Activated CD4-positive, alpha-beta T cell treated with anti-CD3 and anti-CD28 coated beads, Interleukin-2, amount 10 ng/mL, durations not matched to agents 7 days and 5 days (primary cell): ENCODE measurements at places on chromosomes 3 and 15. TPM values are rescaled to one million over a fixed set of nuclear protein-coding genes. Genes with fewer than 3 reads are reported as not detected.

The KIF15 gene
- total RNA-seq, result 58.8 TPM

The CPN2 gene
- not detected for total RNA-seq

GRCh38 chr15:84702961-84703482, 12.9 kb downstream of the SEC11A start:
- H3K27ac ChIP-seq, result no peak overlapping the region
- no peak overlapping the region for H3K4me3 ChIP-seq
- DNase-seq, result no peak
- peaks cover 31% of the 10 kb centered on the region for H3K36me3 ChIP-seq

DNA sequence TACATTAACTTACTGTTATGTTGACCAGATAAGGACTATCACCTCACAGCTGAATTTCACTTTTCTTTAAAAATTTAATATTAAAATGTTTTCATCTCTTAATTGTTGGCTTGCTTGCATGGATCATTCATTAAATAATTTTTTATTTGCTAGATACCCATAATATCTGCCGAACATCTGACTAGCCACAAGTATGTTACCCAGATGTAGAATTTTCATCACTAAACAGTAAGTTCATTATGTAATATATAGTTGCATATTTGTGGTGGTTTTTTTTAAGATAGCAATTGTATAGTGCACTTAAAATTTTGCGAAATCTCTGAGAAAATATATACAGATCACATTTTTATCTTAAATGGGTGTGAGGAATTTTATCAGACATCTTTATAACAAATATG, 190.4 kb downstream of the MBNL1 start:
- no peak overlapping the region for H3K27ac ChIP-seq
- peaks cover 60% of the 10 kb centered on the region for H3K36me3 ChIP-seq
- no peak overlapping the region for H3K4me3 ChIP-seq
- H3K4me1 ChIP-seq, result peaks cover 30% of the 10 kb centered on the region

The GOLGA8O gene
- 5.0 TPM for total RNA-seq

- peaks cover 23% of the 10 kb centered on the region for H3K4me1 ChIP-seq
- no peaks in the 10 kb centered on the region for H3K36me3 ChIP-seq
- H3K27me3 ChIP-seq, result no peaks in the 10 kb centered on the region
- H3K4me3 ChIP-seq, result no peak overlapping the region
- no peak for DNase-seq
These were observed 47.8 kb downstream of the BSN start for GRCh38 chr3:49602049-49602554.

The GOLGA8R gene
- 3.4 TPM for total RNA-seq

The THRB gene
- not detected for total RNA-seq

The FETUB gene
- total RNA-seq, result not detected

DNA sequence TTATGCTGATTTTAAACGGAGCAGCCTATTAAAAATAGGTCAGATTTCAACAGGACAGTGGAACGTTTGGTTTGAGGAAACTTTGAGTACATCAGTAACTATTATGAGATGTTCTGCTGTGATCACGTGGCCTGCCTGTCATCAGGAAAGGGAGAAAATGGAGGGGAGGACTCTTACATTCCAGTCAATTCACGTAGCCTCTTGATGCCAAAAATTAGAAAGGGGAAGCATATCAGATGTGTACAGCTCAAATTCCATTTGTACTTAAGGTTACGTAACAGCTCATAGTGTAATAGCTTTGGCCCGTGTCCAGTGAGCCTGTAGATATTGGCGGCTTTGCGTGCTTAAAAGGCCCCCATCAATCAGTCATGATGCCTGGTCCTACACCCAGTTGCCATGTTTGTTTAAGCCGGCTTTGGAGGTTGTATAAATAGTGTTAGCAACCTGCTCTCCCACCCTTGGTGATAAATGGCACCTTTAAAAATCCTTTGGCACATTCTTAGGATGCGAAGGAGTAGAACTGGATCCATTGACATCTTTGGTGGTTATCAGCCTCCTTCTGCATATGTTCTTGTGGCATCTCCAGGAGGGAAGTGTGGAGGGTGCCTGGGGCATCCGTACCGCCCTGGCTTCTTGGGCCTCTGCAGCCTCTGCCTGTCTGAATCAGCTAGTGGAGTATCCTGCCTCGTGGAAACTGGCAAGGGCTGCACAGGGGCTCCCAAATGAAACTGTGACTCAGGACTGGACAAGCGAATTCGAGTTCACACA, 163.9 kb downstream of the THSD4 start:
- no peak for DNase-seq
- H3K4me1 ChIP-seq, result no peaks in the 10 kb centered on the region
- H3K27ac ChIP-seq, result no peak overlapping the region
- H3K27me3 ChIP-seq, result peaks cover 11% of the 10 kb centered on the region
- H3K4me3 ChIP-seq, result no peak overlapping the region
- H3K36me3 ChIP-seq, result no peaks in the 10 kb centered on the region

The DNAH1 gene
- 25.7 TPM for total RNA-seq

The FBXL22 gene
- total RNA-seq, result 0.81 TPM

DNA sequence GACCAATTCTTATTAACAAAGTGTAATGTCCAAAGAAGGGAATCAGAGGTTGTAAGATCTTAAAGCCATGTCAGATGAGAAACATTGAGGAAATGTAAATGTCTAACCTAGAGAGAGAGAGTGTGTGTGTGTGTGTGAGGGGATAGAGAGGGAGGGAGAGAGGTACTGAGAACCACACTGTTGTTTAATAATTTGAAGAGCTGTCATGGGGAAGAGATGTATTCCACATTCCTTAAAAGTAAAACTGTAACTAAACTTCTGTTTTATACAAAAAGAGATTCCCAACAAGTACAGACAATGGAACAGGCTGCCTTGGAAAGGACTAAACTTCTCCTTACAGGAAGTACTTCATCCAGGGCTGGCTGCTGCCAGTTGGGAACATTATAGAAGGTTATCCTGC, 68.9 kb upstream of the BOC start:
- H3K36me3 ChIP-seq, result no peaks in the 10 kb centered on the region
- no peaks in the 10 kb centered on the region for H3K4me1 ChIP-seq
- DNase-seq, result no peak
- H3K27me3 ChIP-seq, result peaks cover 7% of the 10 kb centered on the region

DNA sequence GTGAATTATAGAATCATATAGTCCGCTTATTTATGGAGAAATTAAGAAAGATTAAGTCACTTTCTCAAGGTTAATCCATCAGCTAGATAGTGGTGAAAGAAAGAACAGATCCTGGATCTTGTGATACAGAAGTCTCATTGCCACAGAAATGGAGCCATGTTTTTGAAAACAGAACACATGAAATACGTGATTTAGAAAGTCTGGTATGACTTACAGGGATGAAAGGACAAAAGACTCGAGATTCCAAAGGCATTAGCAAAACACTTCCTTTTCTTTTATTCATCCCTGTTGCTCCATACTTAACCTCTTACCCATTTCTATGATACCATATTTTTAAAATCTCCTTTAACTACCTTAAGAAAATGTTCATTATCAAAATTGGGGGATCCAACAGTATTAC, 40.0 kb upstream of the TEX9 start:
- no peaks in the 10 kb centered on the region for H3K36me3 ChIP-seq
- no peak overlapping the region for H3K27ac ChIP-seq
- H3K4me1 ChIP-seq, result no peaks in the 10 kb centered on the region
- no peak for DNase-seq
- peaks cover 3% of the 10 kb centered on the region for H3K27me3 ChIP-seq

GRCh38 chr15:31469786-31470525, 143.3 kb downstream of the KLF13 start:
- H3K4me1 ChIP-seq, result peaks cover 35% of the 10 kb centered on the region
- H3K27ac ChIP-seq, result no peak overlapping the region
- H3K36me3 ChIP-seq, result peaks cover 7% of the 10 kb centered on the region
- H3K4me3 ChIP-seq, result no peak overlapping the region
- DNase-seq, result no peak

The TMEM40 gene
- not detected for total RNA-seq

DNA sequence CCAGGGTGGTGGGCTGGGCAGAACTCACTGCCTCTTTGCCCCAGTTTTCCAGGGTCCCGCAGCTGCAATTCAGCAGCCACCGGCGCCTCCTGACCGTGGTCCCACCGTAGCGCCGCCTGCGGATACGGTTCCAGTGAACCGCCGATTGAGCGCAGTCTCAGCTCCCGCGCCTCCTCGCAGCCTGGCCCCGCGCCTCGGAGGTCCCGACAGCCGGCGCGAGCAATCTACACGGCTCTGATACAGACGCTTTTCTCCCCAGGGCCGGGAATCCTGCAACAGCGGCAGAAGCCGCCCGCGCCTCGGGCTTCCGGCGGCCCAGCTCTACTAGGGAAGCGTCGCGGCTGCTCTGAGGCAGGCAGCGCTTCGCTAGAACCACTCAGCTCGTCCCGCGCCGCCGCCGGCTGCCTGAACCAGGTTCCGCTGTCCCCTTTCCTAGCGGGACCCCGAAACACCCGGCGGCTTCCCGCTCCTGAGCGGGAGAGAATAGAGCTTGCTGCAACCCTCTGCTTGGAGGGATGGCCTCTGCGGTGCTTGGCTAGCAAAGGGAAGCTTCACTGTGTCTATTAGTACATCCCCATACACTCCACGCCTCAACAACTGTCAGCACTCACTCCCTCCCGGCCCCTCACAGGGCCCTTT, 3.1 kb downstream of the FOXL2NB start:
- H3K4me1 ChIP-seq, result peaks cover 23% of the 10 kb centered on the region
- no peaks in the 10 kb centered on the region for H3K36me3 ChIP-seq
- H3K27me3 ChIP-seq, result peaks cover 67% of the 10 kb centered on the region
- peak overlapping the region; percentile 22 for H3K4me3 ChIP-seq

- peak overlapping the region; percentile 98 for H3K27ac ChIP-seq
- peaks cover 4% of the 10 kb centered on the region for H3K27me3 ChIP-seq
- H3K4me1 ChIP-seq, result peaks cover 26% of the 10 kb centered on the region
- H3K36me3 ChIP-seq, result peaks cover 16% of the 10 kb centered on the region
- H3K4me3 ChIP-seq, result peak overlapping the region; percentile 89
These were observed 874 bp downstream of the INO80 start for GRCh38 chr15:41115161-41115651.

- no peak for DNase-seq
- no peak overlapping the region for H3K4me3 ChIP-seq
- no peak overlapping the region for H3K27ac ChIP-seq
- no peaks in the 10 kb centered on the region for H3K36me3 ChIP-seq
These were observed 12.8 kb downstream of the PYDC2 start for GRCh38 chr3:191473661-191474198.

The CHL1 gene
- not detected for total RNA-seq

DNA sequence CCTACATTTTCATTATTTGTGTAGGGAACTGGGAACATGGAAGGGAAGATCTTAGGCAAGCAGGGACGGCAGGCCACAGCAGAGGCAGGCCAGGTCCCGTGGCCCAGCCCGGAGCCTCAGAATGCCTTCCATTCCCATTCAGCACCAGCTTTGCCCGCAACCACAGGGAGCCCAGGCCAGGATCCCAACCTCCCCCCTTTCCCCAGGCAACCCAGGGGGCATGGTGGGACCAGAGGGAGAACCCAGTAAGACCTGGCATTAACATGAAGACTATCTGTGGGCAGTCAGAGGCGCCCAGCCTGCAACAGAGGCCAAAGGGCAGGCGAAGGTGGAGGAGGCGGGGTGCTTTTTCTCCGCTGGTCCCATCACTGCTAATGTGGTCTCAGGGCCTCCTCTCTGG, 135.6 kb downstream of the TPRA1 start:
- H3K4me3 ChIP-seq, result no peak overlapping the region
- no peak overlapping the region for H3K27ac ChIP-seq
- H3K27me3 ChIP-seq, result peaks cover 50% of the 10 kb centered on the region
- peaks cover 3% of the 10 kb centered on the region for H3K4me1 ChIP-seq

- H3K27me3 ChIP-seq, result no peaks in the 10 kb centered on the region
- H3K4me3 ChIP-seq, result no peak overlapping the region
- H3K27ac ChIP-seq, result no peak overlapping the region
These were observed 202.0 kb downstream of the SHQ1 start for GRCh38 chr3:72646263-72646662.

DNA sequence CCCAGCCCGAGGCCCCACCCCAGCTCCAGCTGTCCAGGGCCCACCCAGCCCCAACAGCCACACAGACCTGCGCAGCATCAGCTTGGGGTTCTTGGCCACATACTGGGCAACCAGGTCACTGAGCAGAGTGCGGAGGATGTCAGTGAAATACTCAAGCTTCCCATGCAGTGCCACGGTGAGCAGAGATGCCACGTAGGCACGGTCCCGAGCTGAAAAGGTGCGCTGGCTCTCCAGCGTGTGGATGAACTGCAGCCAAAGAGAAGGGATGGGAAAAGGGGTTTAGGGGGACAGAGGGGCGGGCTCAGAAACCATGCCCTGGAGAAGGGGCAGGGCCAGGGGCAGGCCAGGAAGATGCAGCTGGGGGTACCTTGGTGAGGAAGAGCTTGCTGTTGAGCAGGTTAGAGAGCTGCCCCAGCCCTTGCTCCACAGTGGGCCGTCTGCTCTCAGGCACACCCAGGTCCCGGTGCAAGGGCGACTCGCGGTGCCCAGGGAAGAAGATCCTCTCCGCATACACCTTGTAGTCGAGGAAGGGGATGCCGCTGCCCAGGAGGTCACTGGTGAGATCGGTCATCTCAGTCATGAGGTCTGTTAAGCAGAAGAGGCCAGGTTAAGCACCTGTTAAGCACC, 17.4 kb downstream of the PLXNB1 start:
- no peaks in the 10 kb centered on the region for H3K36me3 ChIP-seq
- no peak for DNase-seq
- no peak overlapping the region for H3K27ac ChIP-seq
- H3K4me3 ChIP-seq, result no peak overlapping the region
- H3K27me3 ChIP-seq, result no peaks in the 10 kb centered on the region
- H3K4me1 ChIP-seq, result no peaks in the 10 kb centered on the region

The CPA3 gene
- not detected for total RNA-seq

- DNase-seq, result no peak
- H3K36me3 ChIP-seq, result peaks cover 16% of the 10 kb centered on the region
- H3K4me3 ChIP-seq, result peak overlapping the region; percentile 21
- peak overlapping the region; percentile 58 for H3K27ac ChIP-seq
- peaks cover 9% of the 10 kb centered on the region for H3K27me3 ChIP-seq
These were observed 5.7 kb downstream of the LRIG1 start for GRCh38 chr3:66494959-66495667.

- no peak for DNase-seq
- H3K27ac ChIP-seq, result no peak overlapping the region
- H3K27me3 ChIP-seq, result peaks cover 8% of the 10 kb centered on the region
These were observed 211.0 kb upstream of the DPPA4 start for GRCh38 chr3:109548192-109548938.

DNA sequence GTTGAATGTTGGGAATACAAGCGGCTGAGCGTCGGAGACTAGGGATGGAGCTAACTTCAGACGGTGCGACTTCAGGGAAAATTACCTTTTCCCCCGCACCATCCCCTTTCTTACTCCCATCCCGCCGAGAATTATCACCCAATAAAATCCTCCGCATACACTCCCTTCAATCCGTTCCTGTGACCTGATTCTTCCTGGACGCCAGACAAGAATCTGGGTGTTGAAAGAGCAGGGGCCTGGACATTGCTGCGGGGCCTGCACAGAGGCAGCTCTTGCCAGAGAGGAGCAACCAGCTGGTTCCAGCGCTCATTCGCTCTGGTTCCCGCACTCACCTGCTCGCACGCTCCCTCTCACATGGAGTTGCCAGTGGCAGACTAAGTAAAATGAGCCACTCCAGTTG, 241.9 kb downstream of the ALCAM start:
- no peaks in the 10 kb centered on the region for H3K4me1 ChIP-seq
- H3K36me3 ChIP-seq, result no peaks in the 10 kb centered on the region
- no peak overlapping the region for H3K4me3 ChIP-seq
- peaks cover 2% of the 10 kb centered on the region for H3K27me3 ChIP-seq
- no peak for DNase-seq
- no peak overlapping the region for H3K27ac ChIP-seq

The MESP1 gene
- total RNA-seq, result 1.1 TPM

The AGTR1 gene
- total RNA-seq, result not detected
